ENCODE measurements at places on chromosomes 16 and 17. TPM values are rescaled to one million over a fixed set of nuclear protein-coding genes. Genes with fewer than 3 reads are reported as not detected.

The ACBD4 gene
- total RNA-seq, result 6.7 TPM

The ARHGAP44 gene
- total RNA-seq, result 0.55 TPM

The SPIRE2 gene
- 3.1 TPM for total RNA-seq

The NDUFAF8 gene
- total RNA-seq, result 69.9 TPM

The SEZ6 gene
- not detected for total RNA-seq

The RNF112 gene
- total RNA-seq, result 0.11 TPM

The MRPL38 gene
- total RNA-seq, result 93.8 TPM

The ABCA8 gene
- total RNA-seq, result 0.60 TPM

The CDRT15 gene
- total RNA-seq, result not detected

The HSPB9 gene
- not detected for total RNA-seq

The ADAM11 gene
- total RNA-seq, result 0.51 TPM

The KPNB1 gene
- total RNA-seq, result 508 TPM

The LPO gene
- total RNA-seq, result not detected

The CCDC102A gene
- total RNA-seq, result 7.8 TPM

The TAC4 gene
- not detected for total RNA-seq

The FBXL16 gene
- 0.22 TPM for total RNA-seq

The NPIPB13 gene
- total RNA-seq, result 23.5 TPM

The NXPH3 gene
- total RNA-seq, result 2.0 TPM

The HCRT gene
- not detected for total RNA-seq

The ZMYND15 gene
- not detected for total RNA-seq

The CDK5RAP3 gene
- total RNA-seq, result 109 TPM

All from endothelial cell of umbilical vein (primary cell).